ENCODE measurements at places on chromosomes 16 and 17.

DNA sequence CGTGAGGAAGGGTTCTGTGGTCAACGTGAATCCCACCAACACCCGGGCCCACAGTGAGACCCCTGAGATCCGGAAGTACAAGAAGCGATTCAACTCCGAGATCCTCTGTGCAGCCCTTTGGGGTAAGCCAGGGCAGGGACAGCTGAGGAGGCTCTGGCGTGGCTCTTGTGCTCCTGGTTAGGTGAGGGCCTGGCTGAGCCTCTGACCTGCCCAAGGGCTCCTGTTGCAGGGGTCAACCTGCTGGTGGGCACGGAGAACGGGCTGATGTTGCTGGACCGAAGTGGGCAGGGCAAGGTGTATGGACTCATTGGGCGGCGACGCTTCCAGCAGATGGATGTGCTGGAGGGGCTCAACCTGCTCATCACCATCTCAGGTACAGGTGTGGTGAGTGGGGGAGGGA, 4.2 kb upstream of the C17orf107 start:
- DNase-seq, result no peak

GRCh38 chr17:32497431-32498205, 10.8 kb downstream of the CDK5R1 start:
- DNase-seq, result peak; percentile 29

GRCh38 chr17:78179372-78179771, 7.5 kb downstream of the TK1 start:
- peak; percentile 39 for DNase-seq

GRCh38 chr17:44779211-44780025, 20.6 kb downstream of the ADAM11 start:
- peak; percentile 70 for DNase-seq

All from astrocyte of the spinal cord (primary cell).